ENCODE measurements at places on chromosomes 1 and 21.

DNA sequence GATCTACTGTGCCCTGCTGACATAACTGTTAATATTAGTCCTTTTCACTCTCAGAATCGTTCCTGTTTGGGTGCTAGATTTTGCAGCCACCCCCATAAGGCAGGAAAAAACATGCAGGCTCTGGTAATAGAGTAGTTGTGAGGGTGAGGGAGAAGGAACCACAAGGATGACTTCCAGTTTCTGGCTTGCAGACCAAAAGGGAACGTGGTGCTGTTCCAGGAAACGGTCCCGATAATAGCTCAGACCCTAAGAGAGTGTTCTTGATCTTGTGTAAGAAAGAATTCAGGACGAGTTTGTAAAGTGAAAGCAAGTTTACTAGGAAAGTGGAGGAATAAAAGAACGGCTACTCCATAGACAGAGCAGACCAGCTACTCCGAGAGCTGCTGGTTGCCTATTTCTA, 50.7 kb upstream of the RHOU start:
- no peak for DNase-seq

DNA sequence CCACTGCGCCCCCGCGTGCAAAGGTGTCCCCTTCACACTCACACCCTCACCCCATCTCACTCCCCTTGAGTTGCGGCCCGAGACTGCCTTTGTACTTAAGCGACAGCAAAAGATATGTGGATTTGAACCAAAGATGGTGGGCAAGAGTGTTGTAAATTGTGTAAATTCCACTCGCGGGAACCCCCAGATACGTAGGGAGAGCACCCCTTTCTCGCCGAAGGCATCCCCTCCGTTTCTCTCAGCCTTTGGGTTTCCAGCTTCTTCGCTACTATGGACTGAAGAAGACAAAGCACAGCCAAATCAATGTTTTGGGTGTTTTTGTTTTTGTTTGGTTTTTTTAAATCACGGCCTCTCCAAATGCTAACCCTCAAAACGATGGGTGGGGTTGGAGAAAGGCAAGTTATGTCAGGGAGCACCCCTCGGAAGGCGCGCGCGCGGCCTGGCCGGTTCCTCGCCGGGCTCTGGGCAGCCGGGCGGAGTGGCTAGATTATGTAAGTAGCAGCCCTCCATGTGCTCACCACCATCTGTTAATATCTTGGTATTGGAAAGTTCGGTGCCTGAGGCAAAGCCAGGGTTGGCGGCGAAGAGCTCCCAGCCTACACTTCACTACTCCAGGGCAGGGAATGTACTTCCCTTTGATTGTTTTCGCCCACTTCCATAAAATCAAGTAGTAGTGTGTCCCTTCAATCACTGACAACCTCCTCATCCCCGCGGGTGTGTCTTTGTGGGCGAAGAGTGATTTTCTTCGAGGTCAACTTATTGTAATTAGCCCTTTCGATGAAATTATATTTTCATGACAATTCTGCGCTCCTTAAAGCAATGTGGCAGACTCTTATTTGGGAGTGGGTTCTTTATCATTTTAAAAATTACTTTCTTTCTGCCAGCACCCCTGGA, 4.0 kb upstream of the PROX1 start:
- no peak for DNase-seq

DNA sequence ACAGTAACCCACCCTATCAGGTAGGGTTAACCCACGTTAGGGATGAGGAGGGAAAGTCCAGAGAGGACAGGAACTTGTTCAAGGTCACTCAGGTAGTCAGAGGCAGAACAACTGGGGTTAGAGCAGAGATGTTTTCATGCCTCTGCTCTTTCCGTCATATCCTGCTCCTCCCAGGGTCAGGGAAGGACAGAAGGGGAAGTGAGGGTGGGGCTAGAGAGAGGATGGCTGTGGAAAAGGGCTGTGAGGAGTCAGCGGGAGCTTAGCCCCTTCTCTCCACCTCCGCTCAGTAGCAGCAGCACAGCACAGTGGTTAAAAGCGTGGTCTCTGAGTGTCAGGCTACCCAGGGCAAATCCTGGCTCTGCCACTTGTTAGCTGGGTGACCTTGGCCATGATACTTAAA, 36.5 kb downstream of the DDX20 start:
- no peak for DNase-seq

DNA sequence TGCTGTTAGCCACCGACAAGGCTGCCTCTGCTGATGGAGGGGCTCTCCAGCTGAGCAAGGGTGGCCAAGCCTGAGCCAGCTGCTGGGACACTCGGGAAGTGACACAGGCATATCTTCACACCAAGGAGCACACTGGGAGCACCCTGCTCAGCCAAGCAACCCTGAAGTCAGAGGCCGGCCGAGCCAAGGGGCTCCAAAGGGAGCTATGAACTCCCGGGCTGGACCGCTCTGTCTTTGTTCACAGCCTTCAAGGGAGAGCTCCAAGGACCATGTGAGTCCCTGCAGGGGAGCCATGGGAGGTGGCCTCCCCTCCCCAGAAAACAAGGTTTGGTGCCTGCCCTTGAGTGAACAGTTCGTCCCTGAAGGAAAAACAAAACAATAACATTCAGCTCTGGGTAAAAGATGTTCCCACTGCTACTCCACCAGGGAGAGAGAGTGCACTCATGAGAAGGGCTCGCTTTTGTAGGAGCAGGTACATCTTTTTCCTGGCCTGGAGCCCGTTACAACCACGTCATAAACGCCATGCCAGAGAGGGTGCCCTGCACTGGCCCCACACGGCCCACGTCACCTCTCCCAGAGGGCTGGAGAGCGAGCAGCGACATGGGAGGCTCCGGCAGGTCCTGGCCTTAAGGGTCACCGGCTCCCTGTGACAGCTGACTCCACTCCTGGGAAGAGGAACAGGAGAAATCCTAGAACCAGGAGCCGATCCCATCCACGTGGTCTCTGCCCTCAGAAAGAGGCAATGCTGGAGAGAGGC, 56.3 kb upstream of the SLC25A33 start:
- DNase-seq: no peak

DNA sequence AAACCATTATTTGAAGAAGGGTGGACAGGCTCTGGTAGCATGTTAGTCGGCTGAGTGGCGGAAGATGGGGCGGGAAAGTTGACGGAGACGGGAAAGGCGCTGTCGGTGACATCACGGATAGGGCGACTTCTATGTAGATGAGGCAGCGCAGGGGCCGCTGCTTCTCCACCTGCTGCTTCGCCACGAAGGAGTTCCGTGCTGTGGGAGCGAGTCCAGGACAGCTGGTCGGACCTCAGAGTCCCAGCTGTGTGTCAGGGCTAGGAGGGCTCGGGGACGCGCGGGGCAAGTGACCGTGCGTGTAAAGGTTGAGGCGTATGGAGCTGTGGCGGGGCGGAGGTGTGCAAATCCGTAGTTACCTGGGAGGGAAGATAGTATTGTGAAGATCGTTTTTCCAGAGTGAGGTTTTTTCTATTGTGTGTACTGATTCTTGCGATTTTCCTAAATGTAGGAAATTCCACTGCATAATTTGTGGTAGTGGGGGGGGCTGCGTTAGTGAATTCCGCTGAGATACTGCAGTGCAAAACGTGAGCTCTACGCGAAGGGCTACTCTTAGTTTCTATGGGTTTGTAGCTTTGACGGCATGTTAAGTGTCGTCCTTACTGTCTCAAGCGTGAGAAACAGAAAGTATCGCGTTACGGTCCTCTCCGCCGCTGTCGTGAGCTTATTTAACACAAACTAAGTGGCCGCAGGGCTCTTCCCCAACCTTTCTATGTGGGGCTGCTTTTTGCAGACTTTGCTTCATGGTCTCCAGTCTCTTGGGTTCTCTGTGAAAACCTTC, 111.2 kb upstream of the NBPF11 start:
- no peak for DNase-seq

DNA sequence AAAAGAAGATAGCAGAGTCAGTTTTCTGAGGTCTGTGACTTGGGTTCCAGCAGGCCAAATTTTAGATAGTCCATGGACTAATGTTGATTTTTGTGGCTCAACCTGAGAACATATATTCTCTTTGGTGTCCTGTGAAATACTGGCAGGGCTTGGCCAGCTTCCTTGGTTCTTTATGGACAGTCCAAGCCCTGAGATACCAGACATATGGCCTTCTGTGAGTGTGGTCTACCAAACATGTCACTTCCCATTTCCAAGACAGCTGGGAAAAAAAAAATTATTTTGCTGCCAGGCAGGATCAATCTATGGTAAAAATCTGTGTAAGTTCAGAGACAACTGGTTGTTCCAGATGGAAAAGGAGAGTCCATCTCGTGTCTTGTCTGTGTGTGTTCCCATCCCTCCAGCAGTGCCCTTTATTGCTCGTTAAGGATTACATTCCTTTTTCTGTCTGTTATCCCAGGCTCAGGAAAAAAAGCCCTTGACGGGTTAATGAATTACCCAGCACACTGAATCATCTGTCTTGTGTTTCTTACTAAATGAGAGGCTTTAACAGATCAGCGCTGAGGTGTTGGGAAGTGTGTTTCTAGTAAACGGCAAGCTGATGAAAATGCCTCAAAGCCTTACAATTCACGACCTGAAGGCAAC, 33.4 kb upstream of the XPR1 start:
- no peak for DNase-seq

DNA sequence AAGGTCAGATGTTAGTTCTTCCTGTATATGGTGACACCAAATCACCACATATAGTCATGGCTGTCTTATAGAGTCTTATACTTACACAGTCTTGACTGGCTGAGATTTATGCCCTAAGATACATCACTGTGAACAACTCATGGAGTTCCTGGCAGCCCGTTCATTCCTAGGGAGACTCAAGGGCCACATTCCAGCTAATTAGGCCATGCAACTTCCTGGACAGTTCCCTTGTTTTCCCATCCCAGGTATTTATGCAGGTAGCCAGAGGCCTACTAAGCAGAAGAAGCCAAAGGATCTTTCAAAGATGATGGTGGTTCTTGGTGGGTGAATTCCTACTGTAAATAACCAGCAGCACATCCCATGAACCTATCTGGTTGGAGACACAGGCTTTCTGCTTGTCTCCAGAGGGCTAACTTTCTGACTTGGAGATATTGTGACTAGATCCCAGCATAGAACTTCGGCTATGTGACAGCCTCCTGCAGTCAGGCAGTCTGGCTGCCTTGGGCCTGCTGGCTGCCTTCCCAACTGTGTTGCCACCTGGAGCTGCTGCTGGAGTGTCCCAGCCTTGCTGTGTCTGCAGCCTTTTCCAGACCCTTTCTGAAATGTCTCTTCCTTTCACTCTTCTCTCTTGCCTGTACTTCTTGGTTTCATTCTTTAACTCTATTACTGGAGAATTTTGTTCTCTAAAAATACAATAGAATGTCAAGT, 283.8 kb downstream of the CACNA1E start:
- no peak for DNase-seq

DNA sequence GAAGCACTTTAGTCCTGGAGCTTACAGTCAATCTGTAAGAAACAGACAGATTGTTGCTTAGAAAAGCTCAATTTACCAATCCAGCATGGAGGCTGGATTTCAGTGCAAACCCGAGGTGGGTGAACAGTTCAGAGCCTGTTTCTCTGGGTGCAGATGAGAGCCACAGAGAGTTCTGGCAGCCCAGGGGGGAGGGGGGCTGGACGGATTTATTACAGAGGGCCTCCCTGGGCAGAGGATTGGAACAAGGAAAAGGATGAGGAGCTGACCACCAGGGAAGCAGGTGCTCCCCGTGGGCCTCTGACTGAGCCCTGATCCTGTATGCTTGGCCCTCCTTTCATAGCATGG, 38.0 kb upstream of the EPS8L3 start:
- no peak for DNase-seq

- no peak for DNase-seq
Measured at GRCh38 chr1:12353981-12354380, 124.2 kb downstream of the VPS13D start.

GRCh38 chr1:26020330-26020768, 1.2 kb upstream of the EXTL1 start:
- DNase-seq: no peak

- no peak for DNase-seq
Measured at GRCh38 chr1:177257576-177257975, 86.8 kb downstream of the BRINP2 start.

DNA sequence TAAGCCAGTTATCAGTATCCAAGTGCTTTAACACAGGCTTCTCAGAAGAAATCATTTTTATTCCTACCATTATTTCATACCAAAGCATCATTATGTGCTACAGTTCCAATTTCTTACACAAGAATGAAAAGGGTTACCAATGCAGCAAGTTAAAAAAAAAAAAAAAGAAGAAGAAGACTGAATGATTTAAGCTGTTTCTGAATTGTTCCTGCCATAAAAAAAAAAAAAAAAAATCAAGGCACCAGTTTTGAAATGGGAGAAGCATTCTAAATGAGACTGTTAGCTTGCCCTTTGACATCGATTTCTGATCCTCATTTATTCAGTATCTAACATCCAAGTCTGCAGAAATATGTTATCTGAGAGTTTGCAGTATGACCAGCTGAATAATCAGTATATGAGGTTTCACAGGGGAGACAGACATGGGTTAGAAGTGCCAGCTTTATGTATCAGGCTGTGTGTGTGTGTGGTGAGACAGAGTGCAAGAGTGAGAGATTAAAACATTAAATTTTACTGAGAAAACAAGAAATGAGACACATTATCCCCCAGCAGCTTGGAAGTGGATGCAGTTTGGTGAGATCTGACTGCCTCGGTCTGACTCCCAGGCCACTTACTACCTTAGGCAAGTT, 105.8 kb downstream of the COLGALT2 start:
- no peak for DNase-seq

DNA sequence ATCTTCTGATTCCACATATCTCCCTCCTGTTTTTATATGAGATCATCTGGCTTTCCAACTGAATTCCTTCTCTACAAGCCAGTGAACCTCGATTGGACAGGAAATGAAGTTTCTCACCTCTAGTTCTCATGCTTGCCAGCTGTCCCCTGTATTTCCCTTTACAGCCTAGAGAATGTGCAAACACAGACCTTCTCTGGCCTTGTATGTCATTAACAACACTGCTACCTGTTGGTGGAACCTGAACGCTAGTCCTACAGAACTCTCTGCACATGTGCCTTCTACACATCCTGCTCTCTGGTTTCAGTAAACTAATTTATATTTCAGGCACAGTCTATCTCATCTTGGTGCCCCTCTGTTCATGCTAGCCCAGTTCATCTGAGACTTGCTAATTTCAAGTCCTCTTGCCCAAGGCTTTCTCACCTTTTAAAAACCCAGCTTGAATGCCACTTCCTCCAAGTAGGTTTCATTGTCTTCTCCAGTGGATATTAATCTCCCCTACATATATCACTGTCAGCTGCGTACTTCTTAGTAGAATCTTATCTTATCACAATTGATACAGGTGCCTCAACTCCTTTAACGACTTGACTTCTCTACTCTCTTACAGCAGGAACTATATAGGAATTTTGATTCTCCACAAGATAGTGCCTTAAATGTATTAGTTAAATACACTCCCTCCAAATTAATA, 549.9 kb downstream of the PLPP3 start:
- no peak for DNase-seq

DNA sequence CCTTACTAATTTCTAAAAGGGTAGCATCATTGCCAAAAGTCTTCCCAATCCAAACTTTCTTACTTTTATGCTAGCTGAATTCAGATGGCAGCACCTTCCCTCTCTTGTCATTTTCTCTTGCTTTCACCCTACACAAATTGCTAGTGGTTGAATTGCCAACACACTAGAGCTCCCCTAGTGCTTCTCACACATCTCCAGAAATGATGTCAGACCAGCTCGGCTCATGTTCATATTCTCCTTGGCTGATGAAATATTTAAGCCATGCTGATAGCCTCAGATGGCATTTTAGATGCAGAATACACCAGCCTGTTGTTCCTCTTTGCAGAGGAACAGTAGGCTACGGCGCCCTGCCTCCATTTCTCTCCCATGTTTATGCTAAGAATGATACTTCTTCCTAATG, 256.9 kb downstream of the PTBP2 start:
- no peak for DNase-seq

GRCh38 chr1:76508871-76509270, 358.4 kb upstream of the ST6GALNAC5 start:
- DNase-seq: no peak

All from putamen (tissue), 1 donor.